ENCODE measurements at places on chromosomes 7 and 10. TPM values are rescaled to one million over a fixed set of nuclear protein-coding genes. Genes with fewer than 3 reads are reported as not detected.

DNA sequence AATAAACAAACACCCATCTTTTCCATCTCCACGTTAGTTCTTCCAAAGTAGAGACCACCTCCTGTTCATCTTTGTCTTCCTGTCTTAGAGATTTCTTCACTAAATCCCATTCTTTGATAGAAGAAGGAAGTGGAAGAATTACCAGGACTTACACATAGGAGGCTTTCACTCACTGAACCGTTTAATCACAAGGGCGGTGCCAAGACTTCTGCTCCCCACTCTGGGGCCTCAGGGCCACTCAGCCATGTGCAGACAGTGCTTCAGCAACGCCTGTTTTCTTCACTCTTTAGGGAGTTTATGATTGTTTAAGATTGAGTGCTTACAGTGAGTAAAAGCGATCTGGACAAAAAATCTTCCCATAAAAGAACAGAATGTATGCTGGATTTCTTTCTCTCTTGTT, 63.9 kb upstream of the SORCS3 start:
- no peak for DNase-seq

- no peak for DNase-seq
These were observed 191.8 kb downstream of the ADARB2 start for GRCh38 chr10:1545524-1545923.

GRCh38 chr7:18294411-18294810, 201.1 kb upstream of the HDAC9 start:
- DNase-seq = no peak

GRCh38 chr10:88981435-88981834, 9.2 kb upstream of the FAS start:
- no peak for DNase-seq

- DNase-seq = peak; percentile 10
These were observed 8.5 kb upstream of the KNDC1 start for GRCh38 chr10:133151543-133151972.

NME8 gene
- total RNA-seq = 1.7 TPM

DNA sequence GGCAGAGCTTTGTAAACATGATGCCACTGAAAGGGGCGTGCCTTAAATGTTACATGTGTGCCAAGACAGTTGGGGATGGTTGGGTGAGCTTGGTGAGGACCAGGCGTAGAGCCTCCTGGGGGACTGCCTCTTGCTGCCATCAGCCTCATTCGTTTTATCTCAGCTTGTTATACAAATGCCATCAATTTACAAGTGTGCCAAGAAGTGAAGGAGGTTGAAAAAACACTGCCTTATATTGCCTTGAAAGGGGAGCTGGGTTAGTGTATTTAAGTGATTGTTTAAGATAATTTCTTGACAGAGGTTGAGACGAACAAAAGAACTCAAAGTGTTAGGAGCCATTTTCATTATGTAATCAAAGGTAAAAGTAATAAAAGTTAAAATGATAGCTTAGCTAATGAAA, 354.7 kb downstream of the PHTF2 start:
- no peak for DNase-seq

MMP21 gene
- 1.2 TPM for total RNA-seq

- DNase-seq = peak; percentile 91
These were observed 19.7 kb upstream of the VPS37D start for GRCh38 chr7:73647725-73648592.

HYAL4 gene
- 0.53 TPM for total RNA-seq

DNA sequence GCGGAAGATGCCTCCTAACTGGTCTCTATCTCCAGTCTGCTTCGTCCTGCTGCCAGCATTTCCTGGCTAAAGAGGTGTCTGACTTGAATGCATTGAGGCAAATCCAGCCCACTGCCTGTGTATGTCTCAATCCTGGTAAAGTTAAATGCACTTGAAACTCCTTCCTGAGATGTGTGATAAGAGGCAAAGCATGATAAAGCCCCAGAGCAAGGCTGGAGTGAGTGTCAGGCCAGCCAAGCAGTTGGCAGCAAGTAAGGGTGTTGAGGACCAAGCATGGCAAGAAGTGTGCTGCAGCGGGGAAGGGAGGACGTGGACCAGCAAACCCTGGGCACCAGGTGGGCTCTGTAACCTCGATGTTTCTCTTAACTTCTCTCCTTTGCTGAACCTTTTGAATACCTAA, 29.1 kb downstream of the LRRC18 start:
- DNase-seq = no peak

ADAM8 gene
- total RNA-seq = 5.4 TPM

NAT16 gene
- total RNA-seq = 1.0 TPM

DNA sequence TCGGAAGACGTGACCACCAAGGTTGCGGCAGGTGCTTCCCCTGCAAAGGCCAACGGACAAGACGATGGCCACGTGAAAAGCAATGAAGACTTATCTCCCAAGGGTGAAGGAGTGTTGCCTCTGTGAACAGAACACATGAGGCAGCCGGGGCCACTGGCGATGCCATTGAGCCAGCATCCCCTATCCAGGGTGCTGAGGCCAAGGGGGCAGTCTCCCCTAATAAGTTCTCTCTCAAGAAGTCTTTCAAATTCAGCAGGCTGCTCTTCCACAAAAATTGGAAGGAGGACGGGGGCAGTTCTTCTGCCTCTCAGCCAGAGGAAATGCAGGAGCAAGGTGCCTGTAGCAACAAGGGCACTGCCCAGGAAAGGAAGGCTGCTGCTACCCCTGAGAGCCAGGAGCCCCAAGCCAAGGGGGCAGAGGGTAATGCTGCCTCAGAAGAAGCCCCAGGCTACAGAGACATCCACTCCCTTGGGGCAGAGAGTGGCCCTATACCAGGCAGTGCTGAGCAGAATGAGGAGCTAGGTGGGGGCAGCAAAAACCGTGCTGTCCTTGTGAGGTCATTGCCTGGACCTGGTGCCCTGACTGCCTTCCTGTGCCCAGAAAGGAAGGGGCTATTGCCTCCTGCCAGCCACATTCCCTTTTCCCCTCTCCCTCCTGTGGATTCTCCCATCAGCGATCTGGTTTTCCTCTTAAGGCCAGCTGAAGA, 17.3 kb downstream of the NT5C2 start:
- DNase-seq = no peak

GRCh38 chr7:43535031-43535451, 47.9 kb upstream of the STK17A start:
- no peak for DNase-seq

DNA sequence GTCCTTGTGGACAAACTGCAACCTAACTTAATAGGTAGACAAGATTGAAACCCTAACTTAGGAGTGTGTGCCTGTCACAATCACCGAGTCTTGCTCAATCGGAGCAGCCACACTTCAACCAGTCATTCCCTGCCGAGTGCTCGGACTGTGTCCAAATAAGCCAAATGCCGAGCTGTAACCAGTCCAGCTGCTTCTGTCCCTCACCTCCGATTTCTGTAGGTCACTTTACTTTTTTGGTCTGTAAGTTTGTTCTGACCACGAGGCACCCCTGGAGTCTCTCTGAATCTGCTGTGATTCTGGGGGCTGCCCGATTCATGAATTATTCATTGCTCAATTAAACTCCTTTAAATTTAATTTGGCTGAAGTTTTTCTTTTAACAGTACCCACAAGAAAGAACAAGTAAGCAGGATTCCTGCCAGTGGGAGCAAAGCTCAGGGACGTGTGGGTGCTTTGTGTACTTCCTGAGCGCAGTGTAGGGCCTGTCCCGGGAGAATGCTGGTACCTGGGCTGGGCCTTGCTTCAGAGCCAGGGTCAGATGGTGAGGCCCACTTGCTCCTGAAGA, 140.1 kb downstream of the ACTR3B start:
- no peak for DNase-seq

- DNase-seq = no peak
These were observed 84.0 kb downstream of the MAPK8 start for GRCh38 chr10:48390558-48390871.

FXYD4 gene
- not detected for total RNA-seq

DNA sequence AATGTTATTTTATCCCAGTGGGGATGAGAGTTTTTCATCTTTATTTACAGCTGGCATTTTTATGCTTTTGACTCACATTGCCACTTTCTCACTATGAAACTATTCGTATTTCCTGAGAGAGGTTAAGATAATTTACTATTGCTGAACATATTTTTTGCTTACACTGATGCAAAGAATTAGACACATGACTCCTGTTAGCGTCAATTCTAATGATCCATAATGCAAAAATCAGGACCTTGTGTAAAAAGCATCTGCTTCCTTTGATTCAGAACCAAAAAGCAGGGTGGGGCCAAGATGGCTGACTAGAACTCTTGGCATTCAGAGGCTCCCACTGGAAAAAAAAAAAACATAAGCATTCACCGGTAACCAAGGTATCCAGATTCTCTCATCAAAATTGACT, 464.8 kb downstream of the SEMA3D start:
- no peak for DNase-seq

All from Peyer's patch (tissue), 4 donors.